ENCODE measurements at places on chromosomes 7 and 10. TPM values are rescaled to one million over a fixed set of nuclear protein-coding genes. Genes with fewer than 3 reads are reported as not detected.
A peak's percentile ranks its signal among the peaks of the same experiment; 100 is the strongest.

Gene DGKI
- 4.0 TPM for total RNA-seq

Gene LIPF
- total RNA-seq, result not detected

GRCh38 chr10:8392216-8392615 lies 337.7 kb downstream of the GATA3 start:
- DNase-seq, result peak; percentile 76

Gene CABCOCO1
- not detected for total RNA-seq

DNA sequence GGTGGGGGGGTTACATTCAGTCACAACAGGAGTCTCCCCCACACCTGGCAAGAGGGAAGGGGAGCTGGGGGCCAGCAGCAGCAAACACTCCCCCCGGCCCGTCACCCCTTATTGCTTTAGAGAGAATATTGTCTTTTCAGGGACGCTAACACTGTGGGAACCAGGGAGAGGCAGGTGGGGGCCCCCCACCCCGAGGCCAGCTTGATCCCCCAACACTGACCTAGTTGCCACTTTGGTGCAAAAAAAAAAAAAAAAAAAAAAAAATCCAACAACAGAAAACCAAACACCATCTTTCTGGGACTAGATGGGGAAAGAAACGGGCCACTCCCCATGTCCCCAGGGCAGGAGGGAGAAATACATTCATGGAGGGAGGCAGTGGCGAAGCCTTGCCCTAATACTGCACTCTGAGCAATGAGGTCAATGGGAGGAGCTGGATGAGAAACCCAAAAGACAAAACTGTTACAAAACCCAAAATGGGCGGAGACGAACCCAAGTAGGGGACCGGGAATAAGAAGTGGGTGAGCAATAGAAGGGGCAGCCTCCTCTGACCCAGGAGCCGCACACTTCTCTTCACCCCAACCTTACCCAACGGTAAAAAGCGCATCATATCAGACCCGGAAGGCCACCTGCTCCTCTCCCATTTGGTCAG lies 6.5 kb downstream of the GNB2 start:
- DNase-seq, result no peak

- DNase-seq, result no peak
Measured at GRCh38 chr10:43069579-43069978, 7.3 kb upstream of the RET start.

DNA sequence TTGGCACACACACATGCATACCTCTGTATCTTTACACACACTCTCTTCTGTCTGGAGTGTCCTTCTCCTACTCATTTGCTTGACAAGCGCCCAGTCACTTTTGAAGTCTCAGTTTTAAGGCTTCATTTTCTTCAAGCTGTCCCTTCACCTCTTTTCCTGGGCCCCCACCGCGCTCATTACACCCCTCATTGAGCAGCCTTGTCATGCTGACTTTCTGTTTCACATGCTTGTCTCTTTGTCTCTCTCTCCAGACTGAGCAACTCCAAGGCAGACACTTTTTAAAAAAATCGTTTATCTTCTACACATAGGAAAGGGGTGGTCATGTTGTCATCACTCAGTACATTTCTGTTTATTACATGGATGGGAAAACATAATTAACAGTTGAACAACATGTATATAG lies 225.2 kb upstream of the FZD1 start:
- no peak for DNase-seq

GRCh38 chr7:96118449-96119001 lies 203.4 kb downstream of the SLC25A13 start:
- no peak for DNase-seq

- no peak for DNase-seq
Measured at GRCh38 chr10:56874950-56875349, 513.9 kb upstream of the ZWINT start.

DNA sequence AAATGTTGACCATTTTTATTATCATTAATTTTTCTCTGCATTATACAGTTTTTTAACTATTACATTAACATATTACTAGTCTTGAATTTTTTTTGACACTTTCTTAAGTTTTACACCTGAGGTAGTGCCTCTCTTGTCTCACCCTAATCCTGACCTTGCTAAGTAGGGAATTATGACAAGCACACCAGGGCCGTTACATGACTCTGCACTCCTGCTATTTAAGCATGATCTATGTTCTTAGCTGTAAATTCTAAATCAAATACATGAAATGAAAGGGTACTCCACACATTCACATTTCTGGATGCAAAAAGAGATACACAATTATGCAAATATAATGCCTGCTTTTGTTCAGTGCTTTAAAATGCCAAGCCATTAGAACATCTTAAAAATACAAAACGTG lies 23.6 kb downstream of the CPVL start:
- DNase-seq, result no peak
